ENCODE measurements at places on chromosomes 7 and 10.

DNA sequence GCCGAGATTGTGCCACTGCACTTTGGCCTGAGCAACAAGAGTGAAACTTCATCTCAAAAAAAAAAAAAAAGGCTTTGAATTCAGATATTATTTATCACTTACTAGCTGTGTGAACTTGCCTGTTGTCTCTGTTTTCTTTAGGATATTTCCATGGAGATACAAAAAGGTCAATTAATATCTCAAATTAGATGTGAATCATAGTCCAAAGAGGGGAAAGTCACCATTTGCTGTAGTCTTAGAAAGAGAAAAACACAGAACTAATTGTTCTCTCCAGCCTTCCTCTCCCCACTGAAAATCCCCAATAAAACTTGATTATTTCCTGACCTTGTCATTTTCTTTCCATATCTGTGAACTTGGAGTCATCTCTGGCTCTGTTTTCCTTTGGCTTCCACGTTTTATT is 21.2 kb downstream of the HEPACAM2 start:
- DNase-seq: no peak

GRCh38 chr10:63671317-63671937 is 150.2 kb downstream of the REEP3 start:
- peak; percentile 97 for DNase-seq

DNA sequence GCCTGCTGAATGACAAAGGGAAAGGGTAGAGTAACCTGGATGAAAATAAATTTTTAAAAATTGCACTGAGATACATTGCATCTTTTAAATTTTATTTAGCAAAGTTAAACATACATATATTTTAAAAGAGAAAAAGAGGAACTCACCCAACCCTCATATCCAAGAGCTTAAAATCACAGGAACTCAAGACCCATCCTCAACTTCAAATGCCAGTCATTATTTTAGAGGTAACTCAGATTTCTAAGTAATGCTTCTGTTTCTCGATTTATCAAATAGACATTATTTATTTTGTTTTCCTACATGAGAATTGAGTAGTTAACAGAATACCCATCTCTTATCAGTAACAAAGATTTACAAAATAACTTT is 32.4 kb upstream of the KMT2E start:
- no peak for DNase-seq

GRCh38 chr7:104357166-104357565 is 28.8 kb downstream of the LHFPL3 start:
- no peak for DNase-seq

DNA sequence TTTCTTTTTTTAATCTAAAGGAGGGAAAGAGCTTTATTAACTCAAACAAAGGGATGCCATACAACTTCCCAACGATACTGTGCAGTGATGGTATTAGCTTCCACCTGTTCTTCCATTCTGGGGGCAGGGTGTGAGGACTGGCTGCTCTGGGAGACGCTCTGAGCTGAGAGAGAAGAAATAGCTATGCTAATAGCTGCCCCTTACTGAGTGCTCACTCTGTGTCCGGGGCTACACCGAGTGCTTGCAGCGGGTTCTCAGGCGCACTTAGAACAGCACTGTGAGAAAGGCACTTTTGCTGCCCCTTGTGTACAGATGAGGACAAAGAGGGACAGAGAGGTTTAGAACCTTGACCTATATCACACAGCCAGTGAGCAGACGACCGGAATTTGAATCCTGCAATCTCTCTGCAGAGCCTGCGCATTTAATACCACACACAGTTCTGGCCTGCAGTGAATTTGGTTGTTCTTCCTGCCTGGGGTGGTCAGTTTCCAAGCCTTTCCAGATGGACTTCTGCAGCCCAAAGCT is 142.2 kb downstream of the PLPP4 start:
- DNase-seq: no peak

DNA sequence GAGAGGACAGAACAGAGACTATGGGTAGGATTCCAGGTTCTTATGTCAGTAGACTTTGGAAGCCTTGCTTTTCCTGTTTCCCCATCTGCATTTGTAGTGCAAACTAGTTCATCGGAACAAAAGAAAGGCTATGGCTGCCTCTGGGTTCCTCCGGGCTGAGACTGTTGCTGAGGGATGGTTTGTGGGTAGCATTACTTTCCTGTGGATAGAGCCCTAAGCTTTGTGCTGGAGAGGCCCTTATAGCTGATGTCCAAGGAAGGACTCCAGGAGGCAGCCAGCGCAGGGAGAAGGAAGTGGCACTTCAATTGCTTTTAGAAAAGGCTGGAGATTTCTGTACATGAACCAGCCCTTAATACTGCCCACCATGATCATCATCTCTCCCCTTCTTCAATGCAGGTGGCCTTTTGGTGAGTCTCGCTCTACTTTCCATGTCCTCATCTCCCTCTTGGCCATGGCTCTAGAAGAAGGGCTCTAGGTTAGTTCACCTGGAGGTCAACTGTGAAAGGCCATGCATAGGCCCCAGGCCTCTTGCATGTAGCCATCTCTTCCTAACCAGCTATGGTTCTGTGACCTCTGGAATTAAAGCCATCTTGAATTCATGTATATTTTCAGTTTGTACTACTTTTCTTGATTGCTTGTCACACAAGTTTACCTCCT is 15.4 kb downstream of the MXI1 start:
- no peak for DNase-seq

DNA sequence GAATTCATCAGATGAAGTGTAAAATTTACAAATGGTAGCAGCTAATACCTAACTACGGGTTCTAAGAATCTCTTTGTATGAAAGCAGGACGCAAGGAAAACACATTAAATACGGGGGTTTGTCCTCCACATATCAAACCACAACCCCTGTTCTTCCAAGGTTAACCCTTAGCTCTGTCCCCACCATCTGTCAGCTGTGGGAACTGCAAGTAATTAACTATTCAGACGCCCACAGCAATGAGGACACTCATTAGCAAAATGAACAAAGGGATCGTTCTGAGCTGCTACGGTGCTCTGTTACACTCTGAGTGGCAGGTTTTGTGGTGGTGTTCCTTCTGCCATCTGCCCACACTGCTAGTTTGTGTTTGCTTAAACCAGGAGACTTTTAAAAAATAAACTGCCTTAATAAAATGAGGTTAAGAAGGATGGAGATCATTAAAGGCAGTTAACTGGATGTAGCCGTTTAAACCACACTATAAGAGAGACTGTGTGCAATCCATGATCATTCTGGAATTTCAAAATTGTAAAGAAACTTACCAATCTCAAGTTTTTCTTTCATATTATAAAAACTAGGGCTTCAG is 51.4 kb downstream of the C10orf67 start:
- DNase-seq: peak; percentile 26

GRCh38 chr10:91593366-91593765 is 39.5 kb downstream of the PPP1R3C start:
- no peak for DNase-seq

- no peak for DNase-seq
Observed at GRCh38 chr10:2111965-2112364, 374.6 kb upstream of the ADARB2 start.

DNA sequence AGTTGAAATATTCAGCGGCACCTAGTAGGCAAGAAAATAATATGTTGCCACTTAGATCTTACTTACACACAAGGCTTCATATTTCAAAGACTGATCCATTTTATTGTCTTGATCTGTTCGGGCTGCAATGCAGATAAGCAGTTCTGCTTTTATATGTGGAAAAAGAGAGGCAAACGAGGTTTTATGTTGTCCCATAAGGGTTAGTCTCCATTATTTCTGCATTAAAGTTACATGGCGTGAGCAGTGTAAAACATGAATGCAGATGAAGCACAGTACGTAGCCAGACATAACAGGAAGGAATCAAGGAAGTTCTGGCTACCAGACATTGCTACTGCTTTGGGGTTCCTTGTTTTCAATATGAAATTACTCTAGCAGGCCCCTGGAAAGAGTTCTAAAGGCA is 224.8 kb downstream of the BBS9 start:
- no peak for DNase-seq

Measured in fibroblast of skin of right quadriceps (primary cell).